ENCODE measurements at places on chromosomes 2 and 18.

DNA sequence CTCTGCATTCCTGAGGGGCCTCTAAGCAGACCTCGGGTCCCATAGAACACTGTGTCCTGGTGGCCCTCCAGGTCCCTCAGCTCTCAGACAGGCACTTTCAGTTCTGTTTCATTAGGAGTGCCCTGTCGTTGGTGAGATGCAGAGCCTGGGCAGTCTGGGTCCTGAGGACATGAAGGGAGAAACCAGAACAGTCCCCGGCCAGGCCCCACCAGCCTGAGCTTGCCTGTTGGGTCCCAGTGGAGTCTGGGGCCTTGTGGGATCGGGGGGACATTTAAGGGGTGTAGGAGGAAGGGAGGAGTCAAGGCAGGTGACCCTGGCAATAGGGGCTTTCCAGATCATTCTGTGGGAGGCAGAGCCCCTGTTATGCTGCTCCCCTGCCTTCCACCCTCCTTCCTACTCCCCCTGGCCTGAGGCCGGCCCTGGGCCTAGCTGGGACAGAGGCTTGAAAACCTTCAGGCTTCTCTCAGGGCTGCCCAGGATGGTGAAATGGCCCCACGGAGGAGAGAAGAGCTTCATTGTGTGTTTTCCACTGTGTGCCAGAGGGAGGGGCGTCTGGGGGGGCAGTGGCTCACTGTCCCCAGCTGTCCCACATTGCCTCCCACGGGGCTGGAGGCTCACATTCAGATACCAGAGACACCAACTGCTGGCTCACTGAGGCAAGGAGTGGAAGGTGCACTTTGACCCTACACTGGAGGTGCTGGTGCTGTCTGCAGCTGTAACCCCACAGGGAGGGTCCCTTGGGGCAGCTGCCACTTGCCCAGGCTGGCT, 26.6 kb upstream of the CATIP start:
- no peak for DNase-seq

GRCh38 chr2:44769349-44770011, 172.0 kb upstream of the SIX3 start:
- DNase-seq: no peak

GRCh38 chr18:48003426-48004349, 73.2 kb upstream of the SMAD2 start:
- no peak for DNase-seq

DNA sequence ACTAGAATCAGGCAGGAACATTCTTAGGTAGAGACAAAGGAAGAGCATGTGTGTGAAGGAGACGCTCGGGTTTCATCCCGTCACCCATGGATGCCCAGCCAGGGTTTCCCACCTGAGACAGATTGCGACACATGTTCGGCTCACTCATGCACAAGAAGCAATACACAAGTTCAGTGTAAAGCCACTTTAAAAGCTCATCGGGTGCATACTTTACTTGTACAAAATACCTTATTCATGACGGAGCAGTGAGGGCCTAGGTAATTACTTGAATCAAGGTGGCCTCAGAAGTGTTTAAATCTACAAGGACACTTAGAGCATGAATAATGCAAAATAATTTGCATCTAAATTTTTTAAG, 42.0 kb downstream of the ZEB2 start:
- DNase-seq: no peak

GRCh38 chr18:70621710-70622109, 332.9 kb downstream of the SOCS6 start:
- DNase-seq: no peak

- DNase-seq: no peak
These were observed 36.7 kb downstream of the MTERF4 start for GRCh38 chr2:241065355-241065803.

GRCh38 chr2:98649992-98650375, 41.6 kb downstream of the UNC50 start:
- no peak for DNase-seq

GRCh38 chr2:62472312-62472711, 33.7 kb downstream of the TMEM17 start:
- no peak for DNase-seq

DNA sequence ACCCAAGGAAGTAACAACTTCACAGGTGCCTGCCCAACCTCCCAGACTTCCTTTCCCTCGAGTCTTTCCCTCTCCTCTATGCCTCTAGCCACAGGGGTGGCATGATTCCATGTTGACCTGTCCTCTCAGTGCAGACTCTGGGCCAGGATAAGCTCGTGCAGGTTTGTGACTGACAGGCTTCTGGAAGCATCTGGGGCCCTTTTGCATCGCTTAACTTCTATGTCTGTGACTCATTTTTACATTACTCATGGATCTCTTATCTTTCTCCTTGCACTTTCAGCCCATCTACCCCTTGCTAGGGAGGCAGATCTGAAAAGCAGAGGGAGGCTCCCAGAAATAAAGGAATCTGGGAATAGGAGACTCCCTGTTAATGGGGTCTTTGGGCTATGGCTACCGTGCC, 98.5 kb upstream of the RIOK3 start:
- no peak for DNase-seq

DNA sequence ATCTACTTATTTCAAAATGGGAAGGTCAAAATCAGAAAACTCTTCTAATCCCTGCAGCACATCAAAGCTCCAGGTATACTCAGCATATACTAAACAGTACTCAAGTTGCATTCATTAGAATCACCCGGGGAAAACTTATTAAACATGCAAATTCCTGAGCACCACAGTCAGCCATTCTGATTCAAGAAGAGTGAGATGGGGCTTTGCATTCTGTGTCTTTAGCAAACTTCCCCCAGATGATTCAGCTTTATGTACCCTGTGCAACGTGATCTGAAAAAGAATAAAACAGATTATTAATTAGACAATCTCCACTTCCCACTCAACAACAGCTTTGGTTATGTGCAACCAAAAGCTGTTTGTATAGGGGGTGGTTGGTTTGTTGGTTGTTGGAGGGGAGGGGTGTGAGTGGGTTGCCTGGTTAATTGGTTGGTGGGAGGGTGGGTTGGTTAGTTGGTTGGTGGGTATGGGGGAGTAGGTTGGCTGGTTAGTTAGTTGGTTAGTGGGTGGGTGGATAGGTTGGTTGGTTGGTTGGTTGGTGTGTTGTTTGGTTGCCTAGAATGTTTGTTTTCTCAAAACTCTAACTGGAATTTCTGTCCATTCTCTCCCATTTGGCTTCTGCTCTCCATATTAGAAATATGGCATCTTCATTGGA, 112.5 kb upstream of the AGAP1 start:
- no peak for DNase-seq

GRCh38 chr2:218805627-218806026, 23.7 kb downstream of the CYP27A1 start:
- DNase-seq: no peak

Measured in posterior cingulate gyrus (tissue), 11 donors.